CD8-positive, alpha-beta memory T cell (primary cell): ENCODE measurements at places on chromosomes 3 and 15.

GRCh38 chr3:12870942-12871341 lies 29.6 kb upstream of the RPL32 start:
- H3K36me3 ChIP-seq, result no peaks in the 10 kb centered on the region
- no peak for DNase-seq
- no peaks in the 10 kb centered on the region for H3K27me3 ChIP-seq
- H3K27ac ChIP-seq, result no peak overlapping the region
- H3K4me3 ChIP-seq, result no peak overlapping the region
- H3K4me1 ChIP-seq, result peaks cover 4% of the 10 kb centered on the region

DNA sequence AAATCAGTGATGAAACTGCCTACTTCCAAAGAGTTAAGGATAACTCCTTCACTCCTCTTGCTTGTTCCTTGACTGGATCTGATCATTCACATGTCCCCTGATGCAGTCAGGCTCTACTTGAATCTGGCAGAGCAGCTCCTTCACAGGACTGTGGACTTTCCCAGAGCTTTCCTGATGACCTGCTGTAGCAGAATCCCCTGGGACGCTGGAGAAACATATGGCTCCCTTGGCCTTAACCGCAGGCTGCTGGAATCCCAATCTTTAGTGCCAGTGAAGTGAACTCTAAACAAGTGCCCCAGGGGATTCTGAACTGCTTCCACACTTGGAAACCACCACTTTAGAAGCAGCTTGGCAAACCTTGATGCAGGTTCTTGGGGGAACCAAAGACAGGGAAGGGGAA lies 217.8 kb downstream of the CHST2 start:
- no peaks in the 10 kb centered on the region for H3K36me3 ChIP-seq
- H3K27me3 ChIP-seq, result no peaks in the 10 kb centered on the region
- no peak overlapping the region for H3K4me3 ChIP-seq
- no peak for DNase-seq

DNA sequence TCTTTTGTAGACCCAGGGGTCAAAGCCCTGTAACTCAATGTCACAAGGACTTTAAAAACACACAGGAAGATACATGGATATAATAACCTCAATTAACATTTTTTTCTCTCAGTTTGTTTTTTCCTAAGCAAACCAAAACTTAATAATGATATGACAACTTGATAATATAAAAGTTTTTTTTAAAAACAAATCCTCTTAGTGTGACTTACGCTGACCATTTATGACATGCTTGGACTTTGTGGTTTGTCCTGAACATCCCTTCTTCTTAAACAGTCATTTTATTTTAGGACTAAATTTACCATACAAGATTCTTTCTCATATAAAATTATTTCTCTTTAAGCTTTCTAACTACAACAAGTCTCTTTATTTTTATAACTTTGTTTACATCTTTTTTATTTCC lies 25.4 kb upstream of the FAM3D start:
- no peak for DNase-seq
- H3K4me1 ChIP-seq, result no peaks in the 10 kb centered on the region
- no peak overlapping the region for H3K27ac ChIP-seq
- no peaks in the 10 kb centered on the region for H3K27me3 ChIP-seq
- no peaks in the 10 kb centered on the region for H3K36me3 ChIP-seq

- no peaks in the 10 kb centered on the region for H3K27me3 ChIP-seq
- DNase-seq, result no peak
- no peaks in the 10 kb centered on the region for H3K36me3 ChIP-seq
- H3K27ac ChIP-seq, result no peak overlapping the region
Observed at GRCh38 chr15:58475573-58476524, 44.1 kb downstream of the LIPC start.

- H3K4me3 ChIP-seq, result no peak overlapping the region
- H3K4me1 ChIP-seq, result no peaks in the 10 kb centered on the region
- H3K27me3 ChIP-seq, result no peaks in the 10 kb centered on the region
- DNase-seq, result no peak
- H3K36me3 ChIP-seq, result no peaks in the 10 kb centered on the region
Observed at GRCh38 chr15:87949575-87950223, 306.8 kb downstream of the NTRK3 start.

GRCh38 chr3:104367000-104367399 lies 999.7 kb upstream of the ALCAM start:
- no peaks in the 10 kb centered on the region for H3K27me3 ChIP-seq
- H3K36me3 ChIP-seq, result no peaks in the 10 kb centered on the region
- H3K4me1 ChIP-seq, result no peaks in the 10 kb centered on the region
- DNase-seq, result no peak
- no peak overlapping the region for H3K4me3 ChIP-seq

DNA sequence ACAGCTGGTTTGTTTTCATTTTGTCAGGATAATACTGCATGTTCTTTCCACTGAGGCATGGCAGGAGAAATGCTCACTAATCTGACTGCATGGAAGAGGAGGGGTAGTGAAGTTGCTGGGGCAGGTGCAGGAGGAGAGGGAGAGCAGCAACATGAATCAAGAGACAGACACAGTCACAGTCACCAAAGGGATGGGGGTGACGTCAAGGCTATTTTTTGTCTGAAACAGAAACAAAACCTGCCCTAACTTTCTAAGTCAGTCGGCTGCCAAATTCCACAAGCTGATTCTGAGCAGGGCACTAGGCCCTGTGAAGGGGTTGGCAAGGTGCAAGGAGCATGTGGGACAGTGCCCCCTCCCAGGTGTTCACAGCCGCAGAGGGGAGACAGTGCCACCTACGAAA lies 186.6 kb upstream of the NSMCE3 start:
- H3K4me3 ChIP-seq, result no peak overlapping the region
- H3K27me3 ChIP-seq, result no peaks in the 10 kb centered on the region
- H3K4me1 ChIP-seq, result no peaks in the 10 kb centered on the region
- no peaks in the 10 kb centered on the region for H3K36me3 ChIP-seq
- no peak overlapping the region for H3K27ac ChIP-seq

DNA sequence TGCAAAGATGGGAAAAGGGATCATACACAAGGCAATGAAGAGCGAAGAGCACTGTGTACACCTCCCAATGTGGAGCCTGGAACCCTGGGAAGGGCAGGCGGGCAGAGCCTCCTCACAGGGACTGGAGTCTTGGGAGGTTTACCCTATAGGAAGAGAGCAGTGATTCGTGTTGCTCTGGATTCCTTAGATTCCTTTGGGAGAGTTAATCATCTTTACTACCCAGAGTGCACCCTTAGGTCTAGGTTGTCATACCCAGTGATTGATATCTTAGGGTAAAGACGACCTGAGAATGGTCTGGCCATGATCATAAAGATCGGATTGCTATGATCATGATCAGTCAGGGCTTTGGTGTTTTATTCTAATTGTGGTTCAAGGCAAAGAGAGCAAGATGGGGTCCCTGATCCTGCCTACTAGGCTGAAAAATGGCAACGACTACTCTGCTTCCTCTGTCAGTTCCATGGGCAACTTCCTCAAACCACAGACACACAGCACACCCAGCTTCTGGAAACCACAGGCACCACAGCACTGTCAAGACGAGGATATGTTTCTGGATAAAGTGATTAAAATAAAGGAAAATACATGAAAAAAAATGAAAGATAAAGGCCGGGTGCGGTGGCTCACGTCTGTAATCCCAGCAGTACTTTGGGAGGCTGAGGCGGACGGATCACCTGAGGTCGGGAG lies 20.4 kb upstream of the MAP6D1 start:
- DNase-seq, result no peak
- no peaks in the 10 kb centered on the region for H3K27me3 ChIP-seq
- H3K4me3 ChIP-seq, result no peak overlapping the region
- H3K4me1 ChIP-seq, result no peaks in the 10 kb centered on the region
- no peak overlapping the region for H3K27ac ChIP-seq
- peaks cover 21% of the 10 kb centered on the region for H3K36me3 ChIP-seq

- H3K27me3 ChIP-seq, result no peaks in the 10 kb centered on the region
- no peak for DNase-seq
- H3K36me3 ChIP-seq, result no peaks in the 10 kb centered on the region
Observed at GRCh38 chr3:163812006-163812405, 1266.3 kb downstream of the SI start.

GRCh38 chr3:151879679-151880415 lies 6.4 kb downstream of the SUCNR1 start:
- H3K4me1 ChIP-seq, result no peaks in the 10 kb centered on the region
- H3K27me3 ChIP-seq, result no peaks in the 10 kb centered on the region
- no peak overlapping the region for H3K27ac ChIP-seq

DNA sequence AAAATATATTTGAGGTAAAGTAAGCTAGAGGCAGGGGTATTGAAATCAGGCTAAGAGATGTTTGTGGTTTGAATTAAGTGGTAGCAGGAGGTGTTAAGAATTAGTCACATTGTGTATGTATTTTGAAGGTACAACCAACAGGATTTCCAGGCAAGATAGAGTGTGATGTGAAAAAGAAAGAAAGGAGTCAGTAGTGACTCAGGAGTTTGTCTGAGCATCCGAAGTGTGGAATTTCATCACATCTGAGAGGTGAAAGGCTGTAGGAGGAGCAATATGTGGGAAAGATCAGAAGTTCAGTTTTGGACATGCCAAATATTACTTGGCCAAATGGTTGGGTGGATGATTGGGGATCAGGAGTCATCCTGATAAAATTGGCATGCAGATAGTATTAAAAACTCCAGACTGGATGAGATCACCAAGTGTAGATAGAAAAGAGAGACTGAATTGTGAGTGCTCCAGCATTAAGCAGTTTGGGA lies 32.1 kb upstream of the EBLN2 start:
- no peaks in the 10 kb centered on the region for H3K36me3 ChIP-seq
- no peaks in the 10 kb centered on the region for H3K27me3 ChIP-seq
- H3K4me3 ChIP-seq, result no peak overlapping the region
- peaks cover 60% of the 10 kb centered on the region for H3K4me1 ChIP-seq
- peak overlapping the region; percentile 10 for H3K27ac ChIP-seq
- peak; percentile 23 for DNase-seq

- H3K4me1 ChIP-seq, result no peaks in the 10 kb centered on the region
- H3K27ac ChIP-seq, result no peak overlapping the region
- DNase-seq, result no peak
- no peaks in the 10 kb centered on the region for H3K27me3 ChIP-seq
- H3K36me3 ChIP-seq, result no peaks in the 10 kb centered on the region
- no peak overlapping the region for H3K4me3 ChIP-seq
Observed at GRCh38 chr3:57029924-57030323, 30.5 kb upstream of the SPATA12 start.

- no peaks in the 10 kb centered on the region for H3K27me3 ChIP-seq
- H3K27ac ChIP-seq, result no peak overlapping the region
- DNase-seq, result no peak
- H3K4me3 ChIP-seq, result no peak overlapping the region
- H3K4me1 ChIP-seq, result no peaks in the 10 kb centered on the region
Observed at GRCh38 chr3:58371754-58372153, 39.1 kb downstream of the PXK start.

GRCh38 chr3:40299721-40300335 lies 9.7 kb upstream of the EIF1B start:
- H3K4me3 ChIP-seq, result no peak overlapping the region
- H3K27ac ChIP-seq, result peak overlapping the region; percentile 60
- no peaks in the 10 kb centered on the region for H3K27me3 ChIP-seq
- no peaks in the 10 kb centered on the region for H3K4me1 ChIP-seq
